Activated CD4-positive, alpha-beta T cell treated with anti-CD3 and anti-CD28 coated beads, Interleukin-2, amount 10 ng/mL, durations not matched to agents 7 days and 5 days (primary cell): ENCODE measurements at places on chromosomes 12 and 14. TPM values are rescaled to one million over a fixed set of nuclear protein-coding genes. Genes with fewer than 3 reads are reported as not detected.

- no peak overlapping the region for H3K4me3 ChIP-seq
- H3K27me3 ChIP-seq: peaks cover 5% of the 10 kb centered on the region
- H3K36me3 ChIP-seq: no peaks in the 10 kb centered on the region
- H3K27ac ChIP-seq: no peak overlapping the region
- no peak for DNase-seq
- H3K4me1 ChIP-seq: no peaks in the 10 kb centered on the region
Measured at GRCh38 chr12:19412844-19413243, 26.4 kb upstream of the AEBP2 start.

The INHBC gene
- not detected for total RNA-seq

GRCh38 chr12:16330560-16330959, 16.9 kb upstream of the MGST1 start:
- H3K27ac ChIP-seq: no peak overlapping the region
- no peak overlapping the region for H3K4me3 ChIP-seq
- DNase-seq: no peak

- peak; percentile 75 for DNase-seq
- no peaks in the 10 kb centered on the region for H3K27me3 ChIP-seq
- no peak overlapping the region for H3K27ac ChIP-seq
- no peak overlapping the region for H3K4me3 ChIP-seq
Measured at GRCh38 chr14:75307700-75308379, 29.2 kb downstream of the FOS start.

GRCh38 chr12:51108136-51108535, 24.7 kb upstream of the CSRNP2 start:
- peaks cover 35% of the 10 kb centered on the region for H3K36me3 ChIP-seq
- no peak overlapping the region for H3K4me3 ChIP-seq
- no peak for DNase-seq
- peaks cover 2% of the 10 kb centered on the region for H3K4me1 ChIP-seq
- no peaks in the 10 kb centered on the region for H3K27me3 ChIP-seq

The LACRT gene
- total RNA-seq: not detected

- H3K4me1 ChIP-seq: peaks cover 16% of the 10 kb centered on the region
- H3K27me3 ChIP-seq: no peaks in the 10 kb centered on the region
- no peak overlapping the region for H3K27ac ChIP-seq
- H3K4me3 ChIP-seq: no peak overlapping the region
- DNase-seq: no peak
Measured at GRCh38 chr12:843609-844008, 91.2 kb downstream of the WNK1 start.

- DNase-seq: no peak
- H3K27ac ChIP-seq: no peak overlapping the region
- H3K4me3 ChIP-seq: no peak overlapping the region
- H3K4me1 ChIP-seq: peaks cover 49% of the 10 kb centered on the region
- H3K27me3 ChIP-seq: no peaks in the 10 kb centered on the region
Measured at GRCh38 chr12:96416033-96416799, 16.0 kb upstream of the CDK17 start.

DNA sequence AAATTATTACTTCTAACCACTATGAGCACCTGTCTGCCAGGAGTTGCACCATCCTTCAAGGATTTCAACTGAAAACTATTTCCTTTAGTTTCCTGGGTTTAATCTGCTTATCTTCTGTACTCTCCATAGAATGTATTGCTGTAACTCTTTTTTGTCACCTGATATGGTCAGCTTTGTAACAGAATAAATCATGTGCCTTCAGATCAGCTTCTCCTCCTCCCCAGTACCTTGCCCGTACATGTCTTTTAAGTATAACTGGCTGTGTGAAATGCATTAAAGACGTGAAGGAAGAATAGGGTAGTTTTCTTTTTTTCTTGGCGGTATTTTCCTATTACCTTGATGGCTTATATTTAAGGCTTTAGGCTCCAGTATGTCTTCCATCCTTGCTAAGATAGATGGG, 200.3 kb upstream of the NAV3 start:
- no peaks in the 10 kb centered on the region for H3K27me3 ChIP-seq
- no peak for DNase-seq
- no peaks in the 10 kb centered on the region for H3K36me3 ChIP-seq
- H3K27ac ChIP-seq: no peak overlapping the region
- no peak overlapping the region for H3K4me3 ChIP-seq
- H3K4me1 ChIP-seq: no peaks in the 10 kb centered on the region

The CCDC196 gene
- not detected for total RNA-seq

GRCh38 chr12:53077030-53077429, 2.2 kb downstream of the SPRYD3 start:
- H3K27ac ChIP-seq: no peak overlapping the region
- DNase-seq: no peak
- peaks cover 46% of the 10 kb centered on the region for H3K36me3 ChIP-seq
- no peaks in the 10 kb centered on the region for H3K27me3 ChIP-seq
- H3K4me1 ChIP-seq: peaks cover 38% of the 10 kb centered on the region
- H3K4me3 ChIP-seq: peak overlapping the region; percentile 90

The SELPLG gene
- total RNA-seq: 207 TPM

DNA sequence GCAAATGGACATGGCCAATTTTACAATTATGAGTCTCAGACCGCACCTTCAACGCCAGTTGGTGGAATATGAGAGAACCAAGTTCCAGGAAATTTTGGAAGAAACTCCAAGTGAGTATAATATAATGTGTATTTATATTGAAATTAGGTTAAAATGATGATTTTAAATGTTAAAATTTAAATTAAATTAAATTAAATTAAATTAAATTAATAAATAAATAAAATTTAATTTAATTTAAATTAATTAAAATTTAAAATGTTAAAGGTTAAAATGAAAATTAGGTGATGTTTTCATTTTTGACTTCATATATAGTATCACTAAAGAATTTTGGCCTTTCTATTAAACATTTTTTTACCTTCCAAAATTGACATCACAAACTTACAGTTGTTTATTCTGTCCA, 21.0 kb downstream of the TCP11L2 start:
- H3K4me3 ChIP-seq: no peak overlapping the region
- peaks cover 32% of the 10 kb centered on the region for H3K36me3 ChIP-seq
- no peak overlapping the region for H3K27ac ChIP-seq
- H3K4me1 ChIP-seq: no peaks in the 10 kb centered on the region
- no peak for DNase-seq

DNA sequence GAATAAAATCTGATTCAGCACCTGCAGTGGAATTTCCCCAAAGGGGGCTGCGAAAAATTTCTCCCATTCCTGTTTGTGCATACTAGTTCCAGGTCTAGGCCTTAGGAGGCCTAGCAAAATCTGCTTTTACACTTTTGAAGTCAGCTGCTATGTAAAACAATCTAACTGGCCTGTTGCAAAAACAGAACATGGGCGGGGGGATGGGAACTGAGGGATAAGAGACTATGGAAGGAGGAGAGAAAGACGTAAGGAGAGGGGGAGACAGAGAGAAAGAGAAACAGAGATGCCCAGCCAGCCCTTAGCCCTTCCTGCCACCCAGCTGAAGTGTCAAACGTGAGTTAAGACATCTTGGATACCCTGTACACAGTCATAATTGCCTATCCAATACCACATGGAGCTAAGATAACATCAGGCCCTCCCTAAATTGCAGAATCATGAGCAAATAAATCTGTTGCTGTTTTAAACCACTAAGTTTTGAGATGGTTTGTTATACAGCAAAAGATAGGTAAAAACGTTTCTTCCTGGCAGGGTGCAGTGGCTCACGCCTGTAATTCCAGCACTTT, 45.6 kb downstream of the SPTLC2 start:
- no peaks in the 10 kb centered on the region for H3K27me3 ChIP-seq
- H3K4me1 ChIP-seq: peaks cover 16% of the 10 kb centered on the region
- H3K27ac ChIP-seq: no peak overlapping the region
- no peak overlapping the region for H3K4me3 ChIP-seq

The RNASE7 gene
- not detected for total RNA-seq

GRCh38 chr12:45989721-45990467, 480 bp downstream of the SCAF11 start:
- peak overlapping the region; percentile 91 for H3K4me3 ChIP-seq
- no peaks in the 10 kb centered on the region for H3K27me3 ChIP-seq
- peaks cover 46% of the 10 kb centered on the region for H3K4me1 ChIP-seq

DNA sequence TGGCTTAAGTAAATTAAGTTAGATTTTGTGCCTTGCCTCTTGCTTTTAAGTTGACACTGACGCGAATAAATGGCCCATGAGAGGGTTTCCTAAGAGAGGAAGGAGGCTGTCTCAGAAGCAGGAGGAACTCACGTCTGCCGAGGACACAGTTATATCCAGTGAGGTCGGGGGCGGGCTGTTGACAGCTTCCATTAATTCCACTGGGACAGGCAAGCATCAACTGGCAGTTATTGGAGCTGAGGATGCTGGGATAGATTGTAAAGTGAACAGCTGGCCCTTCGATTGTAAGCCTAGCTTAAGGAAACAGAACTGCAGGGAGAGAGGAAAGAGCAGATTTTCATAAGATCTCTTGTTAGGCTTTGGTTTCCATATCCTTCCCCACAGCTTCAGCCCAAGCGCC, 399.2 kb downstream of the IPO8 start:
- DNase-seq: no peak
- no peak overlapping the region for H3K27ac ChIP-seq
- no peaks in the 10 kb centered on the region for H3K4me1 ChIP-seq
- no peaks in the 10 kb centered on the region for H3K36me3 ChIP-seq
- H3K4me3 ChIP-seq: no peak overlapping the region

- peaks cover 21% of the 10 kb centered on the region for H3K27me3 ChIP-seq
- no peak overlapping the region for H3K27ac ChIP-seq
- no peaks in the 10 kb centered on the region for H3K4me1 ChIP-seq
- no peak overlapping the region for H3K4me3 ChIP-seq
- DNase-seq: no peak
- no peaks in the 10 kb centered on the region for H3K36me3 ChIP-seq
Measured at GRCh38 chr14:101097109-101097793, 193.7 kb upstream of the RTL1 start.

The ADAM21 gene
- not detected for total RNA-seq

The KLHL28 gene
- 17.6 TPM for total RNA-seq

DNA sequence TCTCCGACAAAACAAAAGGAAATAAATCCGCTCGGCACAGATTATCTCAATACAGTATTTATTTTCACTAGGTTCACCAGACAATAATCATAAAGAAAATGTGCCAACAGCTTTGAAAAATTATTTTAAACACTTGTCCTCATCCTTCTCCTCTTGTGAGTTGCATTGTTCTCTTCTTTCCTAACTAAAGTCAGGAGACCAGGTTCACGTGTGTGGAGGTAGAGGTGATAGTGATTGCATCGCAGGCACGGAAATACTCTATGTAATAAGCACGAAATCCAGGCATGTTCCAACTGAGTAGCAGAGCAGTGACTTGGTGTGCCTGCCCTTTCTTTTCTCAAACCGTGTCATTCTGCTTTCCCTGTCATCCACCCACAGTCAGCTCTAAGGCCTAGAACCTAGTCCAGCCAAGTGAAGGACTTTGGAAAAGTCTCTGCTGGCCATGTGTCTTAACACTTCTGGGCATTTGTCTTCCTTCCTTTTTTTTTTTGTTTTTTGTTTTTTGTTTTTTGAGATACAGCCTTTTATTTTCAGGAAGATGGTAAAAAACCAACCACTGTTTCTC, 939 bp upstream of the SEL1L start:
- peaks cover 6% of the 10 kb centered on the region for H3K36me3 ChIP-seq
- no peak overlapping the region for H3K27ac ChIP-seq
- H3K27me3 ChIP-seq: peaks cover under 1% of the 10 kb centered on the region
- H3K4me3 ChIP-seq: peak overlapping the region; percentile 89
- H3K4me1 ChIP-seq: peaks cover 38% of the 10 kb centered on the region

GRCh38 chr12:116806845-116807440, 68.8 kb downstream of the RNFT2 start:
- no peak overlapping the region for H3K4me3 ChIP-seq
- no peak overlapping the region for H3K27ac ChIP-seq
- DNase-seq: no peak
- H3K27me3 ChIP-seq: no peaks in the 10 kb centered on the region
- H3K36me3 ChIP-seq: no peaks in the 10 kb centered on the region

The OR4K2 gene
- total RNA-seq: not detected

DNA sequence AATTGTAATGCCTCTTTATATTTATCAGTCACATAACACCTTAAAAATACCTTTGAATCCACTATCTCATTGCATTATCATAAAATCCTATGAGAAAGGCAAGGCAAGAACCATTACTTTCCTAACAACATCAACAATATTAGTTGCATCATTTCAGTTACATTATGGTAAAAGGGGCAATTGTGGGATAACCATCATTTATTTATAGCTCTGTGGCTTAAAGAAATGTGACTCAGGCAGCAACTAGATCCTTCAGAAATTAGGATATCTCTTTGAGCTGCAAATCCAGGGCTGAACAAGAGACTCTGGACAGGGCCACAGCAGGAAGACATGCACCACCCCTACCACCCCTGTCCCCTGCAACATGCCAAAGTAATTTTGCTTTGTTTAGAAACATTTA, 36.4 kb downstream of the EPS8 start:
- H3K4me3 ChIP-seq: no peak overlapping the region
- no peak overlapping the region for H3K27ac ChIP-seq
- no peaks in the 10 kb centered on the region for H3K4me1 ChIP-seq

- no peaks in the 10 kb centered on the region for H3K36me3 ChIP-seq
- no peak overlapping the region for H3K4me3 ChIP-seq
- no peak for DNase-seq
Measured at GRCh38 chr14:61034416-61035120, 53.5 kb downstream of the SLC38A6 start.

The RFC5 gene
- total RNA-seq: 45.1 TPM

DNA sequence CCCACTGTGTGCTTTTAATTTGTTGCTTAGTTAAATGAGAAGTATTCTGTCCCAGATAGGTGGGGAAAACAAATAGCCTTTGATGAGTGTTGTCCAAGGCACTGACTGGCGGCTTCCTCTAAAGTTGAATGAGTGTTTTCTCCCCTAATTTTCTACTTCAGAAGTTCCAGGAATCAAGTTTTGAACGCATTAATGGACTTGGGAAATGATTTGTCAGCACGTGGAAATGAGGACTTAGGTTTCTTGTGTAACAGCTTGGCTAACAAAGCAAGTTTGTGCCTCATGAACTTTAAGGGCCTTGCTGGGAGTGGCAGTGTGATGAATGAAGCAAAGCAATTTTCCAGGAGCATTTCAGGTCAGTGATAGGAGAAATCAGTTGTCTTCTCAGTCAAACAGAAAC, 56.9 kb downstream of the LIN52 start:
- peaks cover 16% of the 10 kb centered on the region for H3K36me3 ChIP-seq
- H3K27ac ChIP-seq: no peak overlapping the region
- no peaks in the 10 kb centered on the region for H3K27me3 ChIP-seq
- no peak overlapping the region for H3K4me3 ChIP-seq

- no peaks in the 10 kb centered on the region for H3K4me1 ChIP-seq
- H3K4me3 ChIP-seq: no peak overlapping the region
- DNase-seq: no peak
- no peaks in the 10 kb centered on the region for H3K36me3 ChIP-seq
Measured at GRCh38 chr12:91033251-91033650, 24.6 kb downstream of the KERA start.
